Inflammatory macrophage (primary cell): ENCODE measurements at places on chromosomes 1 and 21.

GRCh38 chr21:33290441-33290840 is 24.3 kb downstream of the IL10RB start:
- DNase-seq: no peak

- DNase-seq: no peak
These were observed 117.6 kb upstream of the CD34 start for GRCh38 chr1:208028526-208028925.

DNA sequence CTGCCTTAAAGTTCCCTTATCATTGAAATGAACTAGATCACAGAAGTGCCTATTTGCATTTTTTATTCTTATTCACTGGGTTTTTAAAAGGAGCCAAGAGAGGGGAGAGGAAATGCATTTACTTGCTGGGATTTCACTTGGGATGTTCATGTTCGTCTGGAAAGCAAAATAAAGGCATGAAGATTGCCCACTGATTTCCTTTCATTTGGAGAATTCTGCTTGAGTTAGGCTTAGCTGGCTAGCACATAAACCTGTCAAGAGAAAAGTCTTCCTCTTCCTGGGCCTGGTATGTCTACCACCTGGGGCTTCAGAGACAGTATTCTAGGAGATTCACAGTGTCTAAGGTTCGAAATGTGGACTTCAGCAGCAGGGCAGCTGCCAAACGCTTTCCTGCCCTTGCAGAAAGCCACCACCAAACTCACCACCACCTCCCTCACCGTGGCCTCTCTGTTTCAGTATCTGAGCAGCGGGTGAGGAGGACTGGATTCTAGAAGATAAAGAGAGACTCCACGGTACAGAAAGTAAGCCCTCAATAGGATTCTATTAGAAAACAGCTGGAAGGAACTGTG is 44.5 kb downstream of the HIVEP3 start:
- no peak for DNase-seq

GRCh38 chr1:97621955-97622354 is 298.9 kb downstream of the DPYD start:
- no peak for DNase-seq

DNA sequence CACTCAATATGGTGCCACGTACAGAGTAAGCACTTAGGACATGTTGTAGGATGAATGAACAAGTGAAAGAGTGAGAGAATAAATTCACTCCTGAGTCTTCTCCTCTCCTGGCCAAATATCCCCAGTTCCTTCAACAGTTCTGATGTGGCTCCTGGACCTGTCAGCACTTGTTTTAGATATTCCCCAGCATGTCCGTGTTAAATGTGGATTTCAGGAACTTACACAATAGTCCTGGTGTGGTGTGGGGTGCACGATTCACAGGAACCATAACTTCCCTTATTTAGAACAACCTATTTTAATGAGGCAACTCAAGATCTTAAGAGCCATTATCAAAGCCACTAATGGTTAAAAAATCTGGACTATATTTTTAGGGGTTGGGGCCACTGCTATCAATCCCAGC is 39.0 kb upstream of the MYSM1 start:
- DNase-seq: peak; percentile 82

- DNase-seq: no peak
These were observed 321.6 kb upstream of the LRRC7 start for GRCh38 chr1:69246109-69246508.

DNA sequence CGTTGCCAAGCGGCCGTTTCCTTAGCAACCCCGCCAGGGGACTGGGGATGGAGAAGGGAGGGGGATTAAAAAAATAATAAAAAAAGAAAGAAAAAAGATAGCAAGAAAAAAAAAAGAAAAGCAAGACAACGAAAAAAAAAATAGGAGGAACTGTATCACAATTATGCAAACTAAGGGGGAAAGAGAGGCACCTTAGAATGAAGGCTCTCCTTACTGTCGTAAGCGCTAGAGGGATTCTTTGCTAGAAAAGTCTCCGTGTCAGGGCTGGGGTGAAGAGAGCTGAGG is 625 bp upstream of the NEGR1 start:
- no peak for DNase-seq

DNA sequence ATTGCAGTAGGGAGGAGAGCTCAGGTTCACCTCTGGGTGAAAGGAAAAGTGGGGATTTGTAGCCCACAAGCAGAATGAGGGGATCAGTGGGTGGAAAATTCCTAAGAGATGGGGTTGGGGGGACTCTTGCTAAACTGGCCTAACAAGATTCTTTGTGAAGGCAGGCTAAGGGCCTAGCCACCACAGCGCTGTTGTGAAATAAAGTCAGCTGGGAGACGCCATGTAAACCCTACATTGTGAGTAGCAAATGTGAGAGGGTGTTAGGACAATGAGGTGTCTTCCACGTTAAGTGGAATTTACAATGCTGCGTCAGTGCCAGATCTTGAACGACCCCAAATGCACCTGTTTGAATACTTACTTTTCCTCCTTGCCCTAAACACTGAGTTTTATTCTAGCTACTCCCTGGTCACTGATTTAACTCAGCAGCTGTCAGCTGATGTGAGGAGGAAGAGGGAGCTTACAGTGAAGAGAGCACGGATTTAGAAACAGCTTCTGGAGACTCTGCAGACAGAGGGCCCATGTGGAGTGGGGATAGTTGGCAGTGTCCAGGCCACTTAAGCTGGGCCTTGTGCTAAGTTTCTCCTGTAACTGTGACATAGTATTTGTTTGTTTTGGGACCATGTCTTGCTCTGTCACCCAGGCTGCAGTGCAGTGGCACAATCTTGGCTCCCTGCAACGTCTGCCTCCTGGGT is 17.3 kb downstream of the PDPN start:
- DNase-seq: no peak

- DNase-seq: no peak
These were observed 12.3 kb downstream of the UQCRH start for GRCh38 chr1:46315669-46316403.

GRCh38 chr1:173038875-173039554 is 11.7 kb downstream of the TNFSF18 start:
- peak; percentile 64 for DNase-seq

DNA sequence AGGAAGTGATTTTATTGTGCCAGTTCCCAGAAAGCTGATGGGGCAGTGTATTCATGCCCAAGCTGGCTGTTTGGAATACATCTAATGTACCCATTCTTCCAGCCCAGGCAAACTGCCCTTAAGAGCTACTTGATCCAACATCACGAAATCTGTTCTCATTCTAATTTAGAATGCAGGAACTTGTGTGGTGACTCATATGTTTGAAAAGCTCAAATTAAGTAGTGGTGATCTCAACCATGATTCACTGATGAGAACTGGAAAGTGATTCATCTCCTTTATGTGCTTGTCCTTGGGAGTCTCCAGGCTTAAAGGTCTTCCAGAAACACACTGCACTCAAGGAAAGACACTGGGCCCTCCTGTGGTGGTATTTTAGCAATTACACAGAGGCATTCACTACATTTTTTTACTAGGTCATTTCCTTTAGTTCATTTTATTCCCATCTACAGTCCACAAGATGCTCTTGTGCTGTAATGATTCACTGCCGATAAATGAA is 65.4 kb downstream of the RPE65 start:
- DNase-seq: peak; percentile 84

GRCh38 chr1:200005165-200005564 is 22.3 kb upstream of the NR5A2 start:
- DNase-seq: no peak

- no peak for DNase-seq
These were observed 232.3 kb downstream of the HMCN1 start for GRCh38 chr1:185966471-185966870.

DNA sequence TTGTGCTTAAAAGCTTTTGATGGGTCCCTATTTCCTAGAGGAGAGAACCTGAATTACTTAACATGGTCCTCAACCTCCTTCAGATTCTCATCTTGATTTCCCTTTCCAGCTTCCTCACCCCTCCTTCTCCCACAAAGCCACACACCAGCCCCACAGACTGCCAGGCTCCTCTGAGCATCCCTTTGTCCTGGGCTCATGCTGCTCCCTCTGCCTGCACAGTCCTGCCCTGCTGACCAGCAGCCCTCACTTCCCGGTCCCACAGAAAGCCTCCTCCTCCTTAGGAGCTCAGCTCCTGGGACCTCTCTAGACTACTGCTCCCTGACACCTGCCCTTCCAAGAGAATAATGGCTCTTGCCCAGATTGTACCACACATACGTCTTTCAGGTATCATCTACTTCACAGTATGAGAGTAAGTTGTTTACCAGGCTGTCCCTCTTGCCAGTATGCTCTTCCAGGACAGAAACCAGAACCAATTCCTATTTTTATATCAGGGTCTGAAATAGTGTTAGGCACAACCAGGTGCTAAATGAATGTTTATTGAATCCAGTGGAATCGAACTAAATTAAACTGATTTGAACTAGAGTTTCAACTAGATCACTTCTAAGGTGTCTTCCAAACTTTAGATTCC is 373.4 kb downstream of the LMX1A start:
- DNase-seq: no peak

DNA sequence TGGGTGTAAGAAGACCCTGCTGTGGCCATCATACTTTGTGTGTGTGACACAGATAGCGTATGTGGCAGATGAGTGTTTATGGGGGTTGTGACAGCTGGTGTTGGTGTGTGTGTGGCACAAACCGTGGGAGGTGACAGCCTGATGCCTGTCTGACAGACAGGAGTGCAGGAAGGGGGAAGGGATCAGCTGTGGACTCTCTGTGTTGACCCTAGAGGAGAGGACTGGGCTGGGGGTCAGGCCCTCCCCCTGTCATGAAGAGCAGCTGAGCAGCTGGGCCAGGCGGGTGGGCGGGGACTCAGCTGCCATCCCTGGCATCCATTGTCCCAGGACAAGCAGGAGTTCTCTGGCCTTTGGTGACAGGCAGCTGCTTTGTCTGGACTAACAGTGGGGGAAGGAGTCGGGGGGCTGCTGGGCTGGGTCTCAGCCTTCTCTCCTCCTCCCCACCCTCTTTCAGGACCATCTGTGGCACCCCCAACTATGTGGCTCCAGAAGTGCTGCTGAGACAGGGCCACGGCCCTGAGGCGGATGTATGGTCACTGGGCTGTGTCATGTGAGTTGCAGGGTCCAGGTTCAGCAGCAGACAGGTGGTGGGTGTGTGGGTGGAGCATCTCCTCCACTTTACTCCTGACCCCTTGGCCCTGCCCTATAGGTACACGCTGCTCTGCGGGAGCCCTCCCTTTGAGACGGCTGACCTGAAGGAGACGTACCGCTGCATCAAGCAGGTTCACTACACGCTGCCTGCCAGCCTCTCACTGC is 2.3 kb downstream of the PLK3 start:
- DNase-seq: no peak

DNA sequence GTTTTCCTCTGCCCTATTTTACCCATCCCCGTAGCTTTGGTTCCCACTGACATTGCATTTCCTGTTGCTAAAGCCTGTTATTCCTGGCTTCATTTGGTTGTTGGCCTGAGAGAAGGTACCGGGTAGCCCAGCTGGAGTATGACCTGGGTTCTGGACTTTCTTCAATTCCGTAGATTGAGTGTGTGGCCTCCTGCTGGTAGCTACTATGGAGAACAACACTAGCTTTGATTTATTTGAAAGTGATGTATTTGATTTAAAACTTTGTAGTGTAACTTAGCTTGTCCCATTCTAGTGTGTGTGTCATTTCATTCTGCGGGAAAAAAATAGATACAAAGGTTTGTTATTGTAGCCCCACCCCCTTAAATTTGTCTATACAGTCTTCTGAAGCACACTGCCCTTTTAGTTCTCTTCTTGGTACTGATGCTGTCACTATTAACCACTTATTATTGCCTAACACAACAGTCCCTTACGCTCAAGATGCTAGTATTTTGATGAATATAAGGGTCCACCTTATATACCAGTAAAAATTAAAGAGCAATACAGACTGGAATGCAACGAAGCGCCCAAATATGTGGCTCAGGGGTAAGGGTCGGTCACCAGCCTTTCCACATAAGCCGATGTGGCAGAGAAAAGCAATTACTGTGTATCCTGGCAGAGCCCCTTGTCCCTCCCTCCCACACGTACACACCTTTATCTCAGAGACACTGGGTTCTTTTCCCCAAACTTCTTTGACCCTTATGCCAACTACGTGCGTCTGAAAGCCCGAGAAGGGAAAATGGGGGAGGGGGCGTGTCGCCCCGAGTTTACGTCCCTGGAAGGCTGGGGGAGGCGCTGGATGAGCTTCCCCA is 643 bp upstream of the MOV10 start:
- peak; percentile 19 for DNase-seq

GRCh38 chr1:32775640-32776337 is 41.4 kb downstream of the YARS1 start:
- no peak for DNase-seq

GRCh38 chr1:248923352-248924338 is 17.6 kb downstream of the PGBD2 start:
- peak; percentile 52 for DNase-seq

DNA sequence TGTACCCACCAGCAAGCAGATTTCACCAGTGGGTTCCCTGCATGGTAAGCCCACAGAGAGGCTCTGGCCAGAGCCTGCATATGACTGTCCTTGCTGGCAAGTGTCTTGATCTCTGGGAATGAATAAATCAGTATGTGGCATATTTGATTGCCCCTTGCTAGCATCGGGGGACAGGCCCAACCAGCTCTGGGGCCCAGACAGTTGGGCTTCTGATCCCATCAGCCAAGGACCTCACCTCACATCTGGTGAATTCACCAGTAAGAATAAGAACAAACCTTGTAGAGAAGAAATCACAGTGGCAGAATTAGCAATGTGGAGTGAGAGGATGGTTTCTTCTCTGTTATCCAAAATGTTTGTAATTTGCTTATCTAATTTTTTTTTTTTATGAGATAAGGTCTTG is 15.9 kb downstream of the SLC1A7 start:
- DNase-seq: no peak

GRCh38 chr1:91133248-91133647 is 111.4 kb upstream of the ZNF644 start:
- no peak for DNase-seq

DNA sequence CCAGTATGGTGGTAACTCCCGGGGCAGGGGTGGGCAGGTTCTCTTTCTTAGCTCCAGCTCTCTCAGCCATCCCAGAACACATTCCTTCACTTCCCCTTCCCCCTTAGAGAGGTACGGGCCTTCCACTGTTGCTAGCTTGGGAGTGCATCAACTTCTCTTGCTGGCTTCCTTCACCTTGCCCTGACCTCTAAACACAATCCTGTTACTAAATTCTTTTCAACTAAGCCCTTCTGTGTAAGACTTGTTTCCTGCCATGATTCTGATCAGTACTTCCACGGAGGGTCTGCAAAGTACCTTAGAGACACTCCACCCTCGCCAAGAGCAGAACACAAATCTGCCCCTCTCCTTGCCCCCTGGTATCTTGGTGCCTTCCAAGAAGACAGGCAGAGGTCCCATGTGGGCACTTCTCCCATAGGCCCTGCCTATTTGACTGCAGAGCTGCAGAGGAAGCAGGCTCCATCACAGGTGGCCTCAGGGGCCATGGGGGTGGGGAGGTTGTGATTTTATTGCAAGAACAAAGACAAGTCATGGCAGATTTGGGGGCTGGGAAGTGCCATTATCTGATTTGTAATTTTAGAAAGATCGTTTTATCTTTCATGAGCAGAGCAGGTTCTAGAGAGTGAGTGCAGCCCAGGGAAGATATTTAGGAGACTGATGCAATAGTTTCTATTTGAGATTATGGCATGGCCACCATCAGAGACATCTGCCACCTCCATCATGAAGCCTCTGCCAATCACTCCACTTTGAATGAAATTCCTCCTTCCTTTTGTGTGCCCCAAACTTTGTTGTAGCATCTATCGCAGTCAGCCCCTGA is 182.5 kb upstream of the JUN start:
- DNase-seq: no peak

- DNase-seq: peak; percentile 41
These were observed 63.1 kb upstream of the CD34 start for GRCh38 chr1:207973898-207974568.
